ENCODE measurements at places on chromosomes 7 and 10.

GRCh38 chr10:75972491-75973276, 541.3 kb downstream of the LRMDA start:
- no peak for DNase-seq

DNA sequence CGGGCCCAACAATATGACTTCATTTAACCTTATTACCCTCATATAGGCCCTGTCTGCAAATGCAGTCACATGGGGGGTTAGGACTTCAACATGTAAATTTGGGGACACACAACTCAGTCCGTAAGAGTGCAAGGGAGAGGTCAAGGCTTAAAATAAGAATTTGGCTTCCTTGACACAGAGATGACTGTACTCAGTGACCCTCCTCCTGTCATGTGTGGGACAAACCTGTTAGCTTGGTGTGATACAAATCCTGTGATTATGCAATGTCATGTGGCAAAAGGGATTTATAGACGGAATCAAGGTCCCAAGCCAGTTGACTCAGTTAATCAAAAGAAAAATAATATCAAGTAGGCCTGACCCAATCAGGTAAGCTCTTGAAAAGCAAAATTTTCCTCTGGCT, 25.9 kb upstream of the GTPBP4 start:
- DNase-seq, result no peak

GRCh38 chr10:123655751-123656150, 10.4 kb upstream of the GPR26 start:
- DNase-seq, result no peak

DNA sequence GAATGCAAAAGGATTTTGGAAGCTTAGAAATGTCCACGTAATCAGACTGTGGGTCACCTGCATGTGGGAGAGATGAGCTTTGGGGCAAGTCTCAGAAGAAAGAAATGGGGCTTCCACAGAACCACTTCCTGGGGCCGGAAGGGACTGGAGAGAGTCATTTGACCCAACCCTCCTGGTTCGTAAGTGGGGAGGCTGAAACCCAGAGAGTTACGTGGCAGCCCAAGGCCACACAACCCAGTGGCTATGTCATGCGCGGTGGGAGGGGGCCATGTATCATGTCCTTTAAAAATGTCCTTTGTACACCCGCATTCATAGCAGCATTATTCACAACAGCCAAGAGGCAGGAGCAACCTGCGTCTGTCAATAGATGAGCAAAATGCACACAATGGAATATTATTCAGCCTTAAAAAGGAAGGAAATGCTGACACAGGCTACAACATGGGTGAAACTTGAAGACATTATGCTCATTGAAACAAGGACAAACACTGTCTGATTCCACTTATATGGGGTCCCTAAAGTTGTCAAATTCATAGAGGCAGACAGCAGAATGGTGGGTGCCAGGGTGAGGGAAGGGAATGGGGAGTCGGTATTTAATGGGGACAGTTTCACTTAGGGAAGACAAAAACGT, 15.1 kb downstream of the CAMK2B start:
- no peak for DNase-seq

DNA sequence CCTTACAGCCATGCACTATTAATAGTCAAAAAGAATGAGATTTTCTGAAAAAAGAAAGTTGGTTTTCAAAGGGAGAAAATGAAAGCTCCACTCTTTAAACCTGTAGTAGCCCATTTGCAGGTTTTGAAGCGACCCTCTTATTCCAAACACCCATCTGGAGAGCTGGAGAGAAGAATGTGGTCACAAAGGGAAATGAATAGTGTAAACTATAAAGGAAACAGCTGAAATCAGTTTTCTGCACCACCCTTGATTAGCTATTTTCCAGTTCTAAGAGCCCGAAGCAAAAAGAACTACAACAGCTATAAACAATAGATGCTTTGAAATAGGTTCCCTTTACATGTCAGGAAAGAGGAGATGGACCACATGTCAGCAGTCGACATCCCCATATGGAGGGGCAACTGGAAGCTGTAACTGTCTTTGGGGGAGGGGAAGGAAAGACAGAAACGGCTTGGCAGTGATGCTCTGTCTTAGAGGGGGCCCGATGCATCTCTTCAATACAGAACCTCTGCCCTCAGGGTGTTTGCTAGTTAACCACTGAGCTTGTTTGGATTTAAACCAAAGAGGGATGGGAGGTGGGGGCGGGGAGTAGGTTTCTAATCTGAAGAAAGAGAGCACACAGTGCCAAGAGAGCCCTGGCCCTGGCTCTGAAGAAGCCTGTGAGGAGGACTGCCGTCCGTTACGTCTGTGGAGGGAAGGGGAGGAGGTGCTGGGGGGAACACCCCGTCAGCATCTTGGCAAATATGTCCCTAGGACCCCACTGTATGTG, 55.3 kb downstream of the CPVL start:
- no peak for DNase-seq

- no peak for DNase-seq
Measured at GRCh38 chr10:7107285-7107684, 303.5 kb downstream of the SFMBT2 start.

DNA sequence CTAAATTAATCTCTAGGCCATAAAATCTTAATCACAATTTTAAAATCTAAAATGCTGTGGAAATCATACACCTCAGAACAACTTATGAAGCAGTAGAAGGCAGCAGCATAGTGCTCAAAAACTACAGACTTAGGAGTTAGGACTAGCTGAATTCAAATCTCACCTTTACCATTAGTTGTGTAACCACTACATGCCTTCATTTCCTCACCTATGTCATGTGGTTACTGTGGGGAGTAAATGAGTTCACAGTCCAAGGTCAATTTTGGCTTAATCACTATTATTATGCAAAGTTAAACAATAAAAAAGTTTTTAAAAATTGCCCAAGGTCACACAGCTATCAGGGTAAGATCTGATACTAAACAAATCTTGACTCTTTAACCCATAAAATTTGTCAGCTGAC, 37.0 kb downstream of the SNX13 start:
- no peak for DNase-seq

DNA sequence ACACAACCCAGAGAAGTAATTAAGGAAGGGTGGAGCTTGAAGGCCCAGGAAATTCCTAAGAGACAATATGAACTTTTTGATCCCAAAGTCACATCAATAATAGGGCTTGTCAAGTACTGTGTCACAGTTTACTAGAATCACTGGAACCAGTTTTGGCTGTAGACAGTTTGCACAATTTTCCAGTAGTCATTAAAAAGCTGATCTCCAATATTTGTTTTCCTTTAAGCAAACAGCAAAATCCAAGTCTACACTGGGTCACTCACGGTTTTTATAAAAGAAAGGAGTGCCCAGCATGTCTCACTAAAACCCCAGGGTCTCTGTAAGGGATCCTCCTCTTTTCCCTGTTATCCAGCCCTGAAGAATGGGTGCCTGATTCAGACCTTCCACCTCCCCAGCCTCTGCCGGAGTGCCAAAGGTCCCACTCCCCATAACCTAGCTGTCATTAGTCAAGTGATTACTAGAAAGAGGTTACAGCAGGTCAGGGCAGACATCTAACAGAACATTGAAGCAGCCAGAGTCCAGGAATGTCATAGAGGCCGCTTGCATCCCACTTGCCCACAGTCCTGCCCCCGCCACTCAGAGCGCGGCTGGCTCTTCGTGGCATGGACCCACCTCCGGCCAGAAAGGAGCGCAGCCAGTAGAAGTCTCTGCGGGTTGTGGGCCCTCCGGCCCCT, 552 bp downstream of the SLC25A16 start:
- DNase-seq, result no peak

GRCh38 chr10:125231116-125231812, 70.9 kb upstream of the CTBP2 start:
- DNase-seq, result no peak

GRCh38 chr7:155268211-155268610, 29.5 kb upstream of the INSIG1 start:
- DNase-seq, result no peak

GRCh38 chr7:125059861-125060456, 130.3 kb upstream of the POT1 start:
- no peak for DNase-seq

DNA sequence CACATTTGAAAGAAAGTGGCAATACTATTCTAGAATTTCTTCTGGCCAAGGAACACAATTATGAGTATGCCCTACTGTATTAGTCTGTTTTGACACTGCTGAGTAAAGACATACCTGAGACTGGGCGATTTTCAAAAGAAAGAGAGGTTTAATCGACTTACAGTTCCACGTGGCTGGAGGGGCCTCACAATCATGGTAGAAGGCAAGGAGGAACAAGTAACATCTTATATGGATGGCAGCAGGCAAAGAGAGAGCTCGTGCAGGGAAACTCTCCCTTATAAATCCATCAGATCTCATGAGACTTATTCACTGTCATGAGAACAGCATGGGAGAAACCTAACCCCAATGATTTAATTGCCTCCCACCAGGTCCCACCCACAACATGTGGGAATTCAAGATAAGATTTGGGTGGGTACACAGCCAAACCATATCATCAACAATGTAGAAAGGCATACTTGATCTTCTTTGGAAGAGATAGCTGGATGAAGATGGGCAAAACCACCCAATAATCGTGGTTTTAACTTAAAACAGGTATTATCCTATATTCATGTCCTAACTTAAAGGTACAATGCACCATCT, 113.9 kb downstream of the ETV1 start:
- no peak for DNase-seq

GRCh38 chr7:28296571-28297483, 115.5 kb upstream of the CREB5 start:
- peak; percentile 0 for DNase-seq

GRCh38 chr7:94296881-94297280, 97.8 kb upstream of the COL1A2 start:
- no peak for DNase-seq

DNA sequence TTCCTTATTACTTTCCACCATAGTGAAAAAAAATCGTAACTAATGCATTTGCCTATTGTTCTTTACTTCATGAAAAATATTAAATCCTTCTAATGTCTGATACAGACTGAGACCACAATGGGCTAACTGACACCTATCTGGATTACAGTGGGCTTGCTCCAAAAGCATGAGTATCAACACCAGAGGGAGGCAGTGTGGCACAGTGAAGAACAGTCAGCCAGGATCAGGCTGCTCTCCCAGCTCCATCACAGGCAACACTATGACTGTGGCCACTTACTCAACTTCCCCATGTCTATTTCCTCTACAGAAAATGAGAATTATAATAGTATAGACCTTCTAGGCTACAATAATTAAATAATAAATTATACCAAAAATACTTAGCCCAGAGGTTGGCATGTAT, 97.2 kb downstream of the SLC25A13 start:
- DNase-seq, result no peak

GRCh38 chr7:12431886-12432556, 28.4 kb upstream of the VWDE start:
- DNase-seq, result no peak

GRCh38 chr7:155667241-155667829, 22.9 kb downstream of the RBM33 start:
- DNase-seq, result no peak

- no peak for DNase-seq
Measured at GRCh38 chr7:22039670-22040069, 94.0 kb upstream of the CDCA7L start.

DNA sequence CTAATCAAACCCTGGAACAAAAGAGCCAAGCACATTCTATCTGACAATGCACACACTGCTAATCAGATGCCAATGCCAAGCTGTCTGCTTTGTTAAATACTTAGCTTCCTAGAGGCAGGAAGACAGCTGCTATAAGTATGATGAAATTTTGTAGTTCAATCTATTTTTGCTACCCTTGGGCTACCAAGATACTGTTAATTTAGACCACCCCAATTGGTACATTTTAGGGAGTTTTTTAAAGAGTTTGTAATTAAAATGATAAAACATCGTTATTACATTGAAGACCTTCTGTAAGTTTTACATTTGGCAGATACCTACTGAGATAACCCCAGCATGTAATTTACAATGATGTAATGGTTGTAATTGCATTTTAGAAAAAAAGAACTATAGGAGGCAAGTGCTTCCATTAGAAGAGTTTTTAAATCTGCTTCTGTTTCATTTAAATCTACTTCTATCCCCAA, 268.5 kb downstream of the ADK start:
- no peak for DNase-seq

DNA sequence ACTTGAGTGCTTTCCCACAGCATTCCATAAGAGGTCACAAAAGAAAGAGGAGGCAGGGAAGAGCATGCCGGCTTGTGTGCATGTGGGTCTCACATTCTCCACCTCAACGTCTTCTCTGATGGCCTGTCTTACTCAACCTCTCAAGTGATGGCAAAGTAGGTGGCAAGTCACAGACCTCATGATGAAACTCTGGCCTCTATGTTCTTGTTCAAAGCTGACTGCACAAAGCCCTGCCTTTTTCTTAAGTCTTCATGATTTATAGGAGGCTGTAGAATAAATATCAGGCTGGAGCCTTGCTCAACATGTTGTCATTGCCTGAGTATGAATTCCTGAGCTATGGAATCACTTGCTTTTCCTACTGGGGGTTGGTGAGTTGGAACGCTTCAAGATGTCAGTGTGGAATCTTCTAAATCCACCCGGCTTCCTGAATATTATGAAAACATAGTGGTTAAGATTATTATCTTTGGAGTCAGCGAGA, 213.6 kb upstream of the INHBA start:
- no peak for DNase-seq

- no peak for DNase-seq
Measured at GRCh38 chr10:23238015-23238414, 45.9 kb downstream of the PTF1A start.

DNA sequence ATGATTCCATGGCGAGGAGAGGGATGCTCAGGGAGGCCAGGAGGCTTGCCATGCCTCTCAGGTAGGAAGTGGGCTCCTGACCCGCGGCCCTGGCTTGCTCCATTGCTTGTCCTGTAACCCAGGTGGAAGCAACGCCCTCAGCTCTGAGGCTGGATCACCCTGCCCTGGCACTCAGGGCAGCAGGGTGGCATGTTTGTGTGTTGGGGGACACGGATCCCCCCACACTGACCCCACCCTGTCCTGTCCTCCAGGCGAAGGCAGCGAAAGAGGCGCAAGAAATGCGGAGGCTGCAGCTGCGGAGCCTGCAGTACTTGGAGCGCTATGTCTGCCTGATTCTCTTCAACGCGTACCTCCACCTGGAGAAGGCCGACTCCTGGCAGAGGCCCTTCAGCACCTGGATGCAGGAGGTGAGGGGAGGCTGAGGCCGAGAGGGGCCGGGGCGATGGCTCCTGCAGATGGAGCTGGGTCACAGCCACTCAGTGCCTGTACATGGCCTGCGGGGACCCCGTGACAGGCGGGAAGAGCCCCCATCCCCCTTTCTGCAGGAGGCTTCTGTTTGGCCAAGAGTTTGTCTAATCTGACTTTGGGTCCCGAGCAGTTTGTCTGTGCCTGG, 38.3 kb downstream of the PRF1 start:
- DNase-seq, result no peak

DNA sequence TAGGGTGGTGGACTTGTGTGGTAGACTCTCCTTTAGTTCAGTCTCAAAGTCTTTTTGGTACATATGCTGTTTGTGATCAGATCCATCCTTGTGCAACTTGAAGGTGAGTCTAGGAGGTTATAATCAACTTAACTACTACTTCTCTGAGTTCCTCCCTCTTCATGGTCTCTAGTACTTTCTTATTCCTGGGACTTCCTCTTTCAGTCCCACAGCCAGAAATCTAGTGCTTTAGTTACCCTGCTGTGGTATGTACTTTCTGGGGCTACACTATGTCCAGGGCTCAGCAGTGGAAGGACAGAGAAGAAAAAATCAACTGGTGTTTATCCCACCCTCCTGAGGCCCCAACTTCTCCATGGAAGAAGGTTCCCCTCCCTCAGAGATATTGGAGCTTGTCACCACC, 19.4 kb upstream of the ATAD1 start:
- DNase-seq, result no peak
